Suprapubic skin (tissue), 4 donors: ENCODE measurements at places on chromosomes 2 and 18. TPM values are rescaled to one million over a fixed set of nuclear protein-coding genes. Genes with fewer than 3 reads are reported as not detected.

- no peak for DNase-seq
Observed at GRCh38 chr2:128409326-128410034, 90.8 kb upstream of the HS6ST1 start.

DYSF gene
- total RNA-seq: 3.0 TPM

- no peak for DNase-seq
Observed at GRCh38 chr2:8249141-8249540, 432.7 kb upstream of the ID2 start.

CLEC4F gene
- 0.76 TPM for total RNA-seq

- DNase-seq: no peak
Observed at GRCh38 chr2:215635788-215636139, 199.9 kb upstream of the FN1 start.

GRCh38 chr2:16729335-16729734, 63.7 kb upstream of the CYRIA start:
- no peak for DNase-seq

GRCh38 chr2:64212346-64212745, 68.1 kb upstream of the PELI1 start:
- DNase-seq: no peak

DNA sequence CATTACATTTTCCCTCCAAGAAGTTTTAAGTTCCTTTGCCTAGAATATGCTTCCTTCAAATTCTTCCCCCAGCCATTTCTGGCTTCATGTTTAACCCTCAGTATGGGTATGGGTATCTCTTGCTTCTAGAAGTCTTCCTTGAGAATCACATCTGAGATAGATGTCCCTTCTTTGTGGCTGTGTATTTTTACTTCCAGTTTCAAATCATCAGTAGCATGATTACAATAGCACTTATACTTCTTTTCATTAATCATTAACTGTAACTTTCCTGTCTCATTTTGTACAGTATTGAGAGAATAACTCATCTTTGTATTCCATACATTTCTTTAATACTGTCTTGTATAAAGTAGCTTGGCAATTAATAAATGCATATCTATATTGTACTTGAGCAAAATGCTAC, 17.3 kb upstream of the PDE1A start:
- DNase-seq: no peak

GRCh38 chr18:36066686-36067054, 689 bp downstream of the RPRD1A start:
- no peak for DNase-seq

DNA sequence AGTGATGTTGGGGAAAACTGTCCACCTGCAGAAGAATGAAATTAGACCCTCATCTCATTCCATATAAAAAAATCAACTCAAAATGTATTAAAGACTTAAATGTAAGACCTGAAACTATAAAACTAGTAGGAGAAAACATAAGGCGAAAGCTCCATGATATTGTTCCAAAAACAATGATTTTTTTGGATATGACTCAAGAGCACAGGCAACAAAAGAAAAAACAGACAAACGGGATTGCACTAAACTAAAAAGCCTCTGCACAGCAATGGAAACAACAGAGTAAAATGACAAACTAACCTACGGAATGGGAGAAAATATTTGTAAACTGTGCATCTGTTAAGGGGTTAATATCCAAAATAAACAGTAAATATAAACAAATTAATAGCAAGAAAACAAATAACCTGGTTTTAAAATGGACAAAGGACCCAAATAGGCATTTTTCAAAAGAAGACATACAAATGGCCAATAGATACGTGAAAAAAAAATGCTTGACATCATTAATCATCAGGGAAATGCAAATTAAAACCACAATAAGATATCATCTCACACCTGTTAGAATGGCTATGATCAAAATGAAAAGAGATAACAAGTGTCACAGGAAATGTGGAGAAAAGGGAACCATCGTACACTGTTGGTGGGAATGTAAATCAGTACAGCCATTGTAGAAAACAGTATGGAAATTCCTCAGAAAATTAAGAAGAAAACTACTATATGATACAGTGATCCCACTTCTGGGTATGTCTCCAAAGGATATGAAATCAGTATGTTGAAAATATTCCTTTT, 26.6 kb downstream of the LRRFIP1 start:
- no peak for DNase-seq

MYO7B gene
- total RNA-seq: 2.9 TPM

ARMC9 gene
- total RNA-seq: 11.5 TPM

TRPM8 gene
- not detected for total RNA-seq

- no peak for DNase-seq
Observed at GRCh38 chr2:220941683-220942082, 630.4 kb downstream of the EPHA4 start.

DNA sequence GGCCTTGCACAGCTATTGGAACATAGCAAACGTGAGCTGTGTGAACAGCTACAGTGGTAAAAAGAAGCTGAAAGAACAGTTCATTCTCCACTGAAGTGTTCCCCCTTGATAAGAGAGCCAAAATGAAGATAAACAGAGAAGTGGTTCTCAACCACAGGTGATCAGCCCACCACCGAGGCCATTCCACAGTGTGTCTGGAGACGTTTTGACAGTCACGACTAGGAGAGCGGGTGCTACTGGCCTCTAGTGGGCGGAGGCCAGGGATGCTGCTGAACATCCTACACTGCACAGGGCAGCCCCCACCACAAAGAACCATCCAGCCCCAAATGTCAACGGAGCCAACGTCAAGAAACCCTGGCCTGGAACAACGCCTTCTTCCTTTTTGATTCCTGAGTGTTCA, 38.4 kb downstream of the ADCY3 start:
- DNase-seq: no peak

- no peak for DNase-seq
Observed at GRCh38 chr18:3400567-3401296, 49.2 kb upstream of the TGIF1 start.

GRCh38 chr2:5464657-5465056, 227.5 kb upstream of the SOX11 start:
- no peak for DNase-seq

ABHD1 gene
- total RNA-seq: not detected

CDH20 gene
- total RNA-seq: 4.1 TPM

- no peak for DNase-seq
Observed at GRCh38 chr18:62716619-62717168, 1.4 kb downstream of the PHLPP1 start.

- no peak for DNase-seq
Observed at GRCh38 chr2:165818920-165819319, 24.9 kb upstream of the GALNT3 start.

SPR gene
- 14.1 TPM for total RNA-seq

SLC40A1 gene
- 20.4 TPM for total RNA-seq

DNA sequence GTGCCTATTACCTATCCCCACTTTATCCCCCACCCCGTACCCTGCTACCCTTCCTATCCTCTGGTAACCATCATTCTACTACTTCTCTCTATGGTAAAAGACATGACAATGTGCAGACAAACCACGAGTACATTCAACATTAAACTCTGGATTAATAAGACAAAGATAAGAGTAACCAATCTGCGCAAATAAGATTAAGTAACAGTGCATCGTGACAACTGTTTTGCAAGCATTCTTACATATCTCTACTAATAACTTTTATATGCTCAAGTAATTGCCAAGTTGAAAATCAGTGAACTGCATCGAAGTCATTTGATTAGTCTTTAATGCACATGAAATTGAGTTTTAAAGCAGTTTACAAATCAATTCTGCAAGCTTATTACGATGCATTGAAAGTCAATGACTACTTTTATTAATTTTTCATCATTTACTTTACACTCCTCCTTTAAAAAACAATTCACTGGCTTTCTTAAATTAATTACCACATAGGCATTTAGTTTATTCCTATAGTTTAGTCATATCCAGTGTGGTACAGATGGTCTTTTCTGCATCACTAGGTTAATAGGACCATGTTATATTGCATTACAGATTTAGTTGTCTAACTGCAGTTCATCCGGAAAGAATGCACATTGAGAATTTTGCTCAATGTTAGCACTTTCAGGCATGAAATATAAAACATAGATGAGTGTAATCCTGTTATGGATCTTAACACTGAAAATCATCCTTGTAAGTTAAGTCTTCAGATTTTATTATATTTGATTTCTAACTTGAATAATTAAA, 178.1 kb downstream of the GCA start:
- DNase-seq: no peak
